H9 (cell line): ENCODE measurements at places on chromosomes 7 and 10.

DNA sequence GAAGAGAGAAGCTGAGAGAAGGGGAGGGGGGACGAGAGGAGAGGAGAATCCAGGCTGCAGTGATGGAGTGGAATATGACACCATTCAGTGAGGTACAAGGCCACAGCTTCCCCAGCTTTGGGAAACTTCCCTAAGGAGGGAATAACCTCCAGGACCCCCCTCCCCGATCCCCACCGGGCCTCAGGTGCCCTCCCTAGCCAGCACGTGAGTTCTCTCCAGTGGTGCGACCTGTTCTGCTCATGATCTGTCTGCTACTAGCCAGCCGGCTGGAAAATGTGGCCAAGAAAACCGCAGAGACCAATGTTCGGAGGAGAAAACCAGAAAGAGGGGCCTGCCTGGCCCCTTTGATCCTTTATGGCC, 39.9 kb upstream of the AGK start:
- DNase-seq = peak; percentile 52

- DNase-seq = no peak
These were observed 274.8 kb downstream of the FGFR2 start for GRCh38 chr10:121323443-121323842.

GRCh38 chr7:78587443-78588044, 789.0 kb downstream of the PHTF2 start:
- DNase-seq = no peak

- no peak for DNase-seq
These were observed 352.7 kb downstream of the DNAJB6 start for GRCh38 chr7:157689269-157690057.

GRCh38 chr10:132544744-132545658, 7.4 kb downstream of the INPP5A start:
- no peak for DNase-seq

DNA sequence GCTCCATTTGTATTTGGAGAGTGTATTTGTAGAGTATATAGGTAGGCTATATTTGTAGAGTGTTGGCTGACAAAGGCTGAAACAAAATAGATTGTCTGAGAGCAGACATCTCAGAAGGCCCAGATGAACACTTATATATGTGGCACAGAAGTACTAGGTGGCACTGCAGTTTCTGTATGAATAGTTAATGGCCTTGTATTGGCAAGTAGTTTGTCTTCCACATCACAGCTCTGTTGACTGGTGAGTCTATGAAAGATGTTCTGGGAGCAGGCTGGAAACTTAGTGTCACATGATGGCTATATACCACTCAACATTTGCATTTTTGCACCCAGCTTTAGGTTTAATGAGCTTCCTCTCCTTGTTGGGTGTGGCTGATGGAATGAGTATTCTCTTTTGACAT, 51.9 kb downstream of the CCNY start:
- no peak for DNase-seq

- DNase-seq = no peak
These were observed 147.5 kb downstream of the SLC16A9 start for GRCh38 chr10:59562126-59562525.

- no peak for DNase-seq
These were observed 6.8 kb upstream of the CDK6 start for GRCh38 chr7:92843034-92843760.

DNA sequence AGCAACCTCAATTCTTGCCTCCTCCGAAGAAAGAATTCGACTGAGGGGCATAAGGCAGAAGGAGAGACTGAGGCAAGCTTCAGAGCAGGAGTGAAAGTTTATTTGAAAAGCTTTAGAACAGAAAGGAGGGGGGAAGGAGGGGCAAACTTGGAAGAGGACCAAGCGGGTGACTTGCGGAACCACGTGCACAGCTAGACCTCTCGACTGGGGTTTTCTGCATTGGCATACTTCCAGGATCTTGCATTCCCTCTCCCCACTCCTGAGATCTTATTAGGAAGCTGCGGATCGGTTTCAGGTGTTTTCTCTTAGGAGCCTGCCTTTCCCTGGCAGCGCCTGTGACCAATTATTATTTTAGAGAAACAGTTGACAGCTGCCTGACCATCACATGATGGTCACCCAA, 20.3 kb upstream of the CPXM2 start:
- DNase-seq = no peak

DNA sequence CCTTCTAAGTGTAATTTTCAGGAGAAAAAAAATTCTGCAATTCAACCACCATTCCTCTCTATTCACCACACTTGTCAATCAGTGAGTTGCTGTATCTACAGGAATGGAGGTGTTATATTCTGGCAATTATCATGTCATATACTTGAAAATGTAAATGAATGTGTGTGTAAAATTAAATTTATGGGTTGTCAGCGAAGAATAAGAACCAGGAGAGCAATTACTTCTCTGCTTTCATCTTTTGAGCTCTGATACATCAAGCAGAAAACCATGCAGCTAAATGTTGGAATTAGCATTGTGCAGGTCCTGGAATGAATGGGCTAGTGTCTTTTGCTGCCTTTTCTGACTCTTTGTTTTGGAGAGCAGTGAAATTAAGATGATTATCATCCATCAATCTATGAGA, 207.6 kb downstream of the FOXP2 start:
- no peak for DNase-seq

GRCh38 chr10:112471878-112472487, 25.0 kb downstream of the VTI1A start:
- no peak for DNase-seq

- no peak for DNase-seq
These were observed 283.7 kb upstream of the NRP1 start for GRCh38 chr10:33618196-33618595.

DNA sequence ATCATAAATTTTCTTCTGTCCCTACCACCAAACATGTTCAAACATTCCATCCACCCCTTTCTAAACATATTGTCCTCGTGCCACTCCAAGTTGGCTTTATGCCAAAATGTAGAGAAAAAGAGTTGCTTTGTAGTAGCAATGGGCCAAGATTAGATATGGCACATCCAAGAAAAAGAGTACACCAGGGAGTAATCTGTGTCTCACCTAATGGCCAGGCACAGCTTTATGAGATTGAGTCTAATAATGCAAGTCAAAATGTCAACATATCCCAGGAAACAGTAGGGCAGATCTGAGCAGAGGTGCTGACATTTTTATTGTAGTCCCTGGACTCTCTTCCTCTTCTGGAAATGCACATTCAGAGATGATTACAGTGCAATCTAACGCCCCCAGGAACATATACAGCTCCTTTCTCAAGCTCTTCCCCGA, 5.7 kb upstream of the OR6V1 start:
- DNase-seq = no peak

DNA sequence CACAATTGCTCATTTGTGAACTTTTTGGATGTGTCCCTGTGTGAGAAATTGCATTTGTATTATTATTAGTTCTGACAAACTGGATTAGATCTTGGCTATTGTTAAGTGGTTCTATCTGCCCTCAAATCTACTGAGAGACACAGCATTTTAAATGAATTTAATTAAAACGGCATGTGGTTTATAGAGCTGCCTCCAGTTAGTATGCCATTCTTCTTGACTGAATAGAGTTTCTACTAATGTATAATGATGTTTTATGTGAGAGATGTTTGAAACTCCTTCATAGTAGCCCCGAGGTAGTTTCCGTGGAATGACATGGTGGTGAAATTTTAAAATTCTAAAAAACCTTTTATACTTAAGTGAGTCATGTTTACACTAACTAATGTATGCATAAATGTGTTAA, 110.9 kb downstream of the DYNC1I1 start:
- DNase-seq = no peak

DNA sequence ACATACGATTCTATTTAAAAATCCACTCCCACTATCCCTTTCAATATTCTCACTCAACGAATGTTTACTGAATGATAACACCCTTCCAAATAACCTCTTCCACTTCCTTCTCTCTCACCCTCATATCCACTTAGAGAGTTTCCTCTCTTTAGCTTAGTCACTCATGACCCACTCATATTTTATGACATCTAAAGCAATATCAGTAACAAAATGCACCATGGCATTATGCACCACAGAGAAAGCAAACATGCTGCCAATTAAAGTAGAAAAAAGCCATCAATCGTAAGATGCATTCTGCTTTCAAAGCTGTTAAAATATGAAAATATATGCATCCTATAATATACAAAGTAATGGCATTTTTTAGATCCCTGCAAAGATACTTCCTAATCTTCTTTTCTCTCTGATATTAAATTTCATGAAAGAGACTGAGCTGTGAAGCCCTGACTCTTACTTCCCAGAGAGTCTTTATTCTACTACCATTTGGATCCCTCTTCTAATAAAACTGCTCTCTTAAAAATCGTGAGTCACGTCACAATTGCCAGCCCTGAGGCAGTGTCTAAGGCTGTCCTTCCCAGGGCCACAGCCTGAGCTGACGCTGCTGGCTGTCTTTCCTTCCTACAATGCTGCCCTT, 283.0 kb upstream of the KLF6 start:
- DNase-seq = no peak

DNA sequence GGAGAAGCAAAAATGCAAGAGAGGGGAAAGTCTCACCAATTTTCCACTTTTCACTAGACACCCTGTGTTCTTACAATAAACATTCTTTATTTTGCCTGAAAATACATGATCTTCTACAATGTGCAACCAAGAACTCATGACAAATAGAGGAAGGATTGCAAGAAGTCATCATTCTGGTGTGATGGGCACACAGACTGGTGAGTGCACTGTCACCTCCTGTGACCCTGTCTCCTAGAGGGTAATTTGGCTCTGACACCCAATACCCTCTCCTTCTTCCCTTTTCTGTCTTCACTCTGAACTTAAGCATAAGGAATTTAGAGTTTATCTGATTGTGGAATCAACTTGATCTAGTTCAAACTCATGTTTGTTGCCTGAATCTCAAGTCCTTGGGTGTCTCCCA, 153.7 kb downstream of the SH2D4B start:
- DNase-seq = no peak

- DNase-seq = no peak
These were observed 165.0 kb downstream of the SLIT1 start for GRCh38 chr10:97020452-97021400.

DNA sequence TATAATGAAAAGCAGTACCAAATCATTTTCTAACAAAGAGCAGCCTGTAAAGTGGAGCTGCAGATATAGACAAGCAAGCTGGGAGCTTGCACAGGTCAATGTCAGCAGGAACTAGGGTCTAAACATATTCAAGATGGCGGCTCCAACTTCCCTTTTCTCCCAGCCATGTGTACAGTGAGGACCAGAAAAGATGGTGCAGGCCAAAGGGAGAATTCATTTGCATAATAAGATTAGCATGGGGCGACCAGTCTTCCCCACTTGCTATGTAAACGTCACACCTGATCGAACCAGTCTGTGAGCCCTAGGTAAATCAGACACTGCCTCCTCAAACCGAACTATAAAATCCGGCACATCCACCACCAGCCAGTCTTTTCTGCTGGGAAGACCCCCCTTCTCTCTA, 4.4 kb upstream of the RAPGEF5 start:
- no peak for DNase-seq

GRCh38 chr7:96040250-96040772, 268.0 kb downstream of the DYNC1I1 start:
- peak; percentile 30 for DNase-seq

DNA sequence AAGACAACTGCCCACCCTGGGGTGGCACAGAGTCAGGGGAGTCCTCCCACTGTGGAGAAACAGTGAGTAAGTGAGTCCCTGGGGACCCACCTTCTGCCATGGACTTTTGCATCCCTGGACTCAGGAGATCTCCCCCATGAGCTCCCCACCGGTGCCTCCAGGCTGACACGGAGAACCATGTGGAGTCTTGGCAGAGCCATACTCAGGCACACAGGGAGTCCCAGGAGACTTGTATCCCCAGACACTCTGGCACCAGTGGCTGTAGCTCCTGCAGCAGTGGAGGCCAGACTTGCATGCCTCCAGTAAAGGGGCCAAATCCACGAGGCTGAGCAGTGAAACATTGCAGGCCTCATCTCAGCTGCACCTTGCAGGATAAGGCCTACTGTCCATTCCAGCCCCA, 791.4 kb downstream of the PCDH15 start:
- DNase-seq = peak; percentile 16

- DNase-seq = no peak
These were observed 160.8 kb downstream of the ZNF438 start for GRCh38 chr10:30870896-30871295.

DNA sequence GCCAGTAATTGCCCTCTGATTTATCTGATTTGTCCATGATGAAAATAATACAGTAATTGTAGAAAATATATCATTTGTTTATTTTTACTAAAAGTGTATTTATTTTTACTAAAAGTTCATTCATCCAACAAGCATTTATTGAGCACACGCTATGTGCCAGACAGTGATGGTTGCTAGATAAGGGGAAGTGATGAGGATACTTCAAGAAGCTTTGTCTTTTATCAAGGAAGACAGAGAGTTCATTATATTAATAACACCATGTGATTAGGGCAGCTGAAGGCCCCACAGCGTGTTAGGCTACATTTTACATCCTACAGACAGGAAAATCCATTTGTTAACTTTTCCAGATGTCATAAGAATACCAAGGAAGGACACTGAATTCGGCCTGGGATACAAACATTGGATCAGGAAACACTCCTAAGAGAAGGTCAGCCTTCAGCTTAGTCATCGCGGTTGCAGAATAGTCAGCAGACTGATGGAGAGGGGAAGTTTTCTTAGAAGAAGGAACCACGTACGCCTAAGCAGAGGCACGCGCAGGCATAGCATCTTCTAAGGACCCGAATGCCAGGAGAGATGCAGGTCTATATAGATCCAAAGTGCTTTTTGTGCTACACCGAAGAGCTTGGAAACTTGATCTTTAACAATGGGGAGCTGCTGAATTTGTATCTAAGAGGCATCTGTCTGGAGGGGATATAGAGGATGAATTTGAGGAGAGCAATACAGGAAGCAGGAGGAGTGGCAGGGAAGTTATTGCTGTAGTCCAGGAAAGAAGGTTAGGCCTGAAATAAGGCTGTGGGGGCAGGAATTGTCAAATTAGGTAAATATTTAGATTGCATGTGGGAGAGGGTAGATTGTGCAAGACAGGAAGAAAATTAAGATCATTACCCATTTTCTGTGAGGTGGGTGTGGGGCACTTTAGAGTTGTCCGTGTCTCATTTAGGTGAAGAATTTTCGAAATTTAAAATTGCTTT, 85.7 kb downstream of the LRGUK start:
- DNase-seq = no peak

- no peak for DNase-seq
These were observed 30.5 kb downstream of the KIAA1217 start for GRCh38 chr10:24239289-24240040.
